Activated CD4-positive, CD25-positive, alpha-beta regulatory T cell treated with anti-CD3 and anti-CD28 coated beads, Interleukin-2, amount 50 U/mL, for 16 hours (primary cell): ENCODE measurements at places on chromosomes 11 and 22.
A peak's percentile ranks its signal among the peaks of the same experiment; 100 is the strongest.

DNA sequence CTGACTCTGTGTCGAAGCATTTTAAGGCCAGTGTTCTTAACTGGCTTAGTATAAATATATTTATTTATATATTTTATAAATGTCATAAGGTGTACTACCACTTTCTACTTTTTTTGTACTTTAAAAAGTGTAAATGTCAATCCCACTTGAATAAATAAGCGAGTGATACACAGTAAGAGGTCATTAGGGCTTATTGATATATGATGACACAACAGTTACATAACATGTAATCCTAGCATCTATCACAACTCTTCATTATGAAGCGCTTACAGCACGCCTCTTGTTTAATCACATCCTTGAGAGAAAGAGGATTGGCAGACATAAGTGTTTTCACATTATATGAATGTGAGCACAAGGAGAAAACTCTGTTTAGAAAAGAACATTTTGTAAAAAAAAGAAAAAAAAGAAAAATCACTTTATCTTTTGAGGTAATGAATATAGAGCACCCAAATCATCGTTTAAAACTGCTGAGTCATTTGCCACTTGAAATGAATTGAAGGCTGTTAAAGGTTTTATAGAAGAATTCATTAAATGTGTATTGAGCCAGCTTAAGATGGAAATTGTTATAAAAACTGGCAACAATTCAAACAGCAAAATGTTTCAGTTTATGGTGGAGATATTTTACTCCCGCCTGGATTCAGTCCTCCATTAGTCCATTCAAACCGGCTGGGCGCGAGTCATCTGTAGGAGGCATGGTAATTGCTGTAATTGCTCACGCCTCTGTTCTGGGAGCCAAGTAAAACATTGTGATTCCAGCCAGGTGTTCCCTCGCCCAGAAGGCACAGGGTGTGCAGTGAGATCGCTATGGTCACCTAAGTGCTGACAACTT, 627.3 kb upstream of the KIRREL3 start:
- DNase-seq = no peak

GRCh38 chr11:118842369-118842768, 41.3 kb upstream of the CXCR5 start:
- no peak for DNase-seq

DNA sequence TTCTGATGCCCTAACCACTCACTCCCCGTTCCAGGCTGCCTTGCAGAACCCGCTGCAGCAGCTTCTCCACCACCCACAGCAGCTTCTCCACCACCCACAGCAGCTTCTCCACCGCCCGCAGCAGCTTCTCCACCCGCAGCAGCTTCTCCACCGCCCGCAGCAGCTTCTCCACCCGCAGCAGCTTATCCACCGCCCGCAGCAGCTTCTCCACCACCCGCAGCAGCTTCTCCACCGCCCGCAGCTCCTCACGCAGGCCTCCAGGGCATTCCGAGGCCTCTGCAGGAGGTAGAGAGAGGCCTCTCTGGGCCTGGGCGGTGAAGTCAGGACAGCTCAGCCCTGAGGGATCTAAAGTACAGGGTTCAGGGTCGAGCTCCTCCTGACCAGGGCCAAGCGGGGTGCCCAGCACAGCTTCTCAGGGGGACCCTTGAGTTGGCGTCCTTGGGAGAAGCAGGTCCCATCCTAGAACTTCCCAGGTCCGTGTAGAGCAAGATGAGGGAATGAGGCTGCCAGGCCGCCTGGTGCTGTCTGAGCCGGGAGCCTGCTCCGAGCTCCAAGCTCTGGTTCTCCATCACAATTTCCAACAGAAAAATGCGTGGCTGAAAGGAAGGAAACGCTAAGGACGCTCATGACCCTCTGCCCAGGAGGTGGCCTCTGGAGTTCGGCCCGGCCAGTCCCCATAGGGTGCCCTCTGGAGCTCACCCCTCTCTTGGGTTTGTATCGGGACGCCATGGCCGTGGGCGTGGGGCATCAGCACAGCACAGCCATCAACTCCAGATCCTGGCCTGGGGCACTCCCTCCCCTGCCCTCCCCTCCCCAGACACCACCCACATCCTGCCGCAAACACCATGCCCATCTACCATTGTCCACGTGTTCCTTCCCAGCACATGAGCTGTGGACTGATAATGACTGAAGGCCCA, 528.6 kb downstream of the BRD1 start:
- no peak for DNase-seq

DNA sequence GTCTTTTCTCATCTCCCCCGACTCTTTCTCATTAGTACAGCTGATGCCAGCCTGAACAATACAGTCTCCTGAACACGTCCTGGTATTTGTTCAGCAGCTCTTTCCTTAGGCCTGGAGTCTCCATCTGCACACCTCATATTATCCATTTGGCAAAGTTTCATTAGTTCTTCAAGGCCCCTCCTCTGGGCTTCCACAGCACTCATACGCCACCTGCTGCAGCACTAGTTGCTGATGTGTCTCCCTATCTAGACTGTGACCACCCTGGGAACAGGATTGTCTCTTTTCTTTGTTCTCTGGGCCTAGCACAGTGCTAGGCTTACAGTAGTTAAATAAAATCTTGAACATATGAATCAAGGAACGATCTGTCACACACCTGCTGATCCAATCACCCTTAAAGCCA, 17.2 kb downstream of the DCHS1 start:
- DNase-seq = no peak

DNA sequence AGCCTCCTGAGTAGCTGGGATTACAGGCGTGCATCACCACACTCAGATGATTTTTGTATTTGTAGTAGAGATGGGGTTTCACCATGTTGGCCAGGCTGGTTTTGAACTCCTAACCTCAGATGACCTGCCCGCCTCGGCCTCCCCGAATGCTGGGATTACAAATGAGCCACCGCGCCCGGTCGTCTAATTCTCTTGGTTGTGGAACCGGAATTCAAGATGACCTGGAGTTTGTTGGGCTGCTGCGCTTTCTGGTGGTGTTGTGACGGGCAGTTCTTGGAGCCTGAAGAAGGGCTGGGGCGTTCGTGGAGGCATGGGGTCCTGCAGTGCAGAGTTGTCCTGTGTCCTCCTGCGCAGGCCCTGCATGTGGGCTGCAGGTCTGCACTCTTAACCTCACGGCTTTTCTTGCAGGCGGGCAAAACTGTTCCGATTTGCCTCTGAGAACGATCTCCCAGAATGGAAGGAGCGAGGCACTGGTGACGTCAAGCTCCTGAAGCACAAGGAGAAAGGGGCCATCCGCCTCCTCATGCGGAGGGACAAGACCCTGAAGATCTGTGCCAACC, 4.9 kb upstream of the TRMT2A start:
- DNase-seq = no peak

GRCh38 chr11:57515332-57516060, at the start of gene SLC43A1:
Gene SLC43A1 (minus strand): TSS chr11:57515702. CDS start chr11:57514111, 1,591 bp downstream.
- no peak for DNase-seq

DNA sequence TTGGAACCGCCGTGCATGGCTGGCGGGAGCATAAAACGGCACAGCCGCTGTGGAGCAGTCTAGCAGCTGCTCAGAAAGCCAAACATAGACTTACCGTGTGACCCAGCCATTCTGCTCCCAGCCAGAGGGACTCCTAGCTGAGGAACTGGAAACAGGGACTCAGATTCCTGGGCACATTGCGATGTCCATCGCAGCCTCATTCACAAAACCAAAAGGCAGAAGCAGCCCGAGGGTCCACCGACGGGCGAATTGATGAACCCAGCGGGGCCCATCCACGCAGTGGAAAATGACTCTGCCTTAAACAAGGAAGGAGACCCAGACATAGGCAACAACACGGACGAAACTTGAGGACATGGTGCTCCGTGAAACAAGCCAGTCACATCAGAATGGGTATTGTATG, 5.7 kb upstream of the MUC5B start:
- no peak for DNase-seq

DNA sequence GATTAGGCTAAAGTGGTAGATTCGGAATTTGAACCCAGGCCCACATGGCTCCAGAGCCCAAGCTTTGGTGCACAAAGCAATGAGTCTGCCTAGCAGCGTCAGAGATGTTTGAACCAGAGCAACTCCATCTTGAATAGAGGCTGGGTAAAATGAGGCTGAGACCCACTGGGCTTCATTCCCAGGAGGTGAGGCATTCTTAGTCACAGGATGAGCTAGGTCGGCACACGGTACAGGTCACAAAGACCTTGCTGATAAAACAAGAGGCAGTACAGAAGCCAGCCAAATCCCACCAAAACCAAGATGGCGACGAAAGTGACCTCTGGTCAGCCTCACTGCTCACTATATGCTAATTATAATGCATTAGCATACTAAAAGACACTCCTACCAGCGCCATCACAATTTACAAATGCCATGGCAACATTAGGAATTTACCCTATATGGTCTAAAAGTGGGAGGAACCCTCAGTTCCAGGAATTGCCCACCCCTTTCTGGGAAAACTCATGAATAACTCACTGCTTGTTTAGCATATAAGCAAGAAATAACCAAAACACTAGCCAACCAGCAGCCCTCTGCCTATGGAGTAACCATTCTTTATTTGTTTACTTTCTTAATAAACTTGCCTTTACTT, 40.3 kb upstream of the DAGLA start:
- DNase-seq = no peak

GRCh38 chr11:134037046-134037908, 31.6 kb upstream of the JAM3 start:
- DNase-seq = peak; percentile 33

- no peak for DNase-seq
These were observed 99.4 kb downstream of the PDE3B start for GRCh38 chr11:14742849-14743559.

DNA sequence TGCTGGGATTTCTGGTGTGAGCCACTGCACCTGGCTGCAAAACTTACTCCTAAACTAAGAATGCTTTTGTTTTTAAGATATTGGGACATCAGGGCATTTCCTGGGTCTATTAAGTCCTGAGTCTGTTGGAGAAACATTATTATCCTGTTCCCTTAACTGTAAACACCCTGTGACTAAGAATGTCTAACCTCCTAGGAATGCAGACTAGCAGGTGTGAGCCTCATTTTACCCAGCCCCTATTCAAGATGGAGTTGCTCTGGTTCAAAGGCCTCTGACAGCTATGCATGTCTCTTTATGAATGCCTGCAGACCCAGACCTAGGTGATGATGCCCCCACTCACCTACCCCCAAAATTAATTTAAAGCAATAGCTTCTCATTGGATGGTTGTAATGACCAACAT, 46.2 kb downstream of the DEPDC5 start:
- DNase-seq = no peak

DNA sequence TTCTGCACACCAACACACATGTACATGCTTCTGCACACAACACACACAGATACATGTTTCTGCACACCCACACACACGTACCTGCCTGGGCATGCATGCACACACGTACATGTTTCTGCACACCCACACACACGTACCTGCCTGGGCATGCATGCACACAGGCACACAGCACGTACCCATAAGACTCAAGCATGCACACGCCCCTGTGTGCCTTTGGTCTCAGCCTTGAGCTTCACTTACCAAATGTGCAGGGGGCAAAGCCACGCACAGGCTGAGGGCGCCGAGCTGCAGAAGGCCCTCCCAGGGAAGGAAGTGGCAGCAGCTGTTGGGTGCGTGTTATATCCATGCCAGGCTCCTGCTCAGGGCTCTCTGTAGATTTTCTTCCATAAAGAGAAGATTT, 34.7 kb upstream of the SMIM38 start:
- no peak for DNase-seq

DNA sequence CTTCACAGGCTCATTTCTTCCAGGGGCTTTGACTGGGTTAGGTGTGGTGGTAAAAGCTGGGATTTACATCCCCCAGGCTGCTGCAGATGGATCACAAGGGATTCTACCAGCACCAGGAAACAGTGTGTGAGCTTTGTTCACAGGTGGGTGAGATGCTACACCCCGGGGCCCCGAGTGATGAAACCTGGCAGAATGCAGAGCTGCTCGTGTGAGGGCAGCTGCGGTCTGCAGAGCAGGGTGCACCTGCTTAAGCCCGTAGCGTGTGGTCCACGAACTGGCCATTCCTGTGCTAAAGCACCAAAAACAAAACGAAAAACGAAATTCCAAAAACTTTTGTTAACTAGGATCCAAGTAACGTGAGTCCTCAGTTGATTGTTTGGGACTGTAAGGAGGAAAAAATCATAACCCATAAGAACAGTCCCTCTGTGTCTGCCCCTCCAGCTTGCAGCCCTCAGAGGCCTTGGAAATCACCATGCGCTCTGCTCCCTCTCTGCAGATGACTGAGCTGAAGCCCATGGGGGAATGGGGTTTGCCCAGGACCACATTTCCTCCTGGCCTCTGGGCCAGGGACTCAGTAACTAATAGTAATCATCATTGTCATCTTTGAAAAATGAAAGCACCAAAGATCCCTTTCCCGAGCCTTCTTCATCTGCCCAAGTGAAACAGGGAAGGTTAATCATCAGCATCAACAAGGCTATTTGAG, 24.6 kb downstream of the ELF5 start:
- no peak for DNase-seq

DNA sequence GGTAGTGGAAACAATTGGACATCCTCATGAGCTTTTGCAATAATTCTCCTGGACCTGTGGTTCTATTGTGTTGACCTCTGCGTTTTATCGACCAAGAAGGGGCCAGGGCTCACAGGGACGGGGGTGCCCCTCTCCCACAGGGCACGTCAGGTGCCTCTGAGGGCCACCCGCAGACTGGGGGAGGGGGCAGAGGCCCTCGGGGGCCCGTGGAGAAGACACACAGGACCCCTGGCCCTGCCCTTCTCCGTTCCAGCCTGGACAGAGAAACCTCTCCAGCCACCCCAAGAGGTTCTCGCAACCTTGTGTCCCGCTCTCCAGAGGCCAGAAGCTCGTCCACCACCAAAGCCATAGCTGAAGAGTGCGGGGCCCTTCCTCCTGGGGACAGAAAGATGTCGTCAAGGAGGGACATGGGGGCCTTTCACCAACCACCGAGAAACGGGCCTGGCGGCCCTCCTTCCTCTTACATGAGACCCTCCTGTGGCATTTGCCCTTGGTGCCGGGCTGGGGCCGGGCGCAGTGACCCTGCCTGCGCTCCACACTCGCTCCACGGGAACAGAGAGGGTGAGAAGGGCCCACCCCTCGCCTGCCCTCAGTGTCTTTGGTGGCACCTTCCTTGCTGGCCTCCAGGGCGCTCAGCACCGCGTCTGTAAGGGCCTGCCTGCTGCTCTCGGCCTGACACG, 57.3 kb downstream of the GRAMD4 start:
- no peak for DNase-seq

DNA sequence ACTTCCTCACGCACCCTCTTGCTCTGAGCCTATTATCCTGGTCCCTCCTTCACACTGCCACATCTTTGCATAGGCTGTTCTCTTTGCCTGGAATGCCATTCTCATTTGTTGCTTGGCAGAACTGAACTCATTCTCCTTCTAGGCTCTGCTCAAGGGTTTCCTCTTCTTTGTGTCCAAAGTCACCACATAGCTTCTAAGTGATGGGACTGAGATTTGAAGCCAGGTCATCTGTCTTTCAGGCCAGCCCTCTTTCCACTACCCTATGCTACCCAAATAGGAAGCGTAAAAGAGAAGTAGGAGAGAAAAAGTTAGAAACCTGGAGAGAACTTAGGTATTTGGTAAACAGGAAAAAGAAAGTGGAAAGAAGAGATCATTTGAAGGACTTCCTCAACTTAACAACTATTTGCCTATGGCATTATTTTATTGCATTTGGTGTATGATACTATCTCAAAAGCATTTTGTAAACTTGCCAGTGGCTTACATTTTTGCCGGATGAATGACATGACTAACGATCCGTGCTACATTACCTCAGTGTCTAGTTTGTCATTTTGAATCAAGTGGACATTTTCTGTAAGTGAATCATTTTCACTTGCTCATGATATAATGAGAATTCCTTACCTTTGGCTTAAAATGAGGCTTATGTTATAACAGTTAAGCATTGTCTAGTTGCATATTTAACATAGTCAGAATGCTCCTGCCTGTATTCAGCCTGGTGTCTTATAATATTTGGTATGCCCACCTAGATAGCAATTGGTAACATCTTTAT, 18.5 kb downstream of the NF2 start:
- no peak for DNase-seq

- no peak for DNase-seq
These were observed 3.4 kb upstream of the NLRP10 start for GRCh38 chr11:7968686-7969085.
